ENCODE measurements at places on chromosomes 2 and 18.

GRCh38 chr2:70659551-70659950 lies 105.9 kb upstream of the TGFA start:
- DNase-seq, result no peak

GRCh38 chr2:85163675-85164074 lies 30.5 kb downstream of the TCF7L1 start:
- no peak for DNase-seq

GRCh38 chr2:45649462-45649857 lies 2.0 kb upstream of the PRKCE start:
- DNase-seq, result no peak

DNA sequence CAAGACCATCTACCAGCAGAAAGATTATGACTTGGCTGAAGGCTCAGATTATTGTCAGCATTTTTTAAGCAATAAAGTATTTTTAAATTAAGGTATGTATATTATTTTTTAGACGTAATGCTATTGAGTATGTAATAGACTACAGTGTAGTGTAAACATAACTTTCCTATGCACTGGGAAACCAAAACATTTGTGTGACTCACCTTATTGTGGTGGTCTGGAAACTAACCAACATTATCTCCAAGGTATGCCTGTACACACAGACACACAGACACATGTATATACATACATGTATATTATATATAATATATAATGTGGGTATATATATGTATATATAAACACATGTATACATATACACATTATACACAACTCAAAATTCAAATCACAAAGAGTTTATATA lies 9.1 kb upstream of the TMEFF2 start:
- no peak for DNase-seq

- DNase-seq, result no peak
Measured at GRCh38 chr18:8983195-8983594, 119.3 kb upstream of the NDUFV2 start.

DNA sequence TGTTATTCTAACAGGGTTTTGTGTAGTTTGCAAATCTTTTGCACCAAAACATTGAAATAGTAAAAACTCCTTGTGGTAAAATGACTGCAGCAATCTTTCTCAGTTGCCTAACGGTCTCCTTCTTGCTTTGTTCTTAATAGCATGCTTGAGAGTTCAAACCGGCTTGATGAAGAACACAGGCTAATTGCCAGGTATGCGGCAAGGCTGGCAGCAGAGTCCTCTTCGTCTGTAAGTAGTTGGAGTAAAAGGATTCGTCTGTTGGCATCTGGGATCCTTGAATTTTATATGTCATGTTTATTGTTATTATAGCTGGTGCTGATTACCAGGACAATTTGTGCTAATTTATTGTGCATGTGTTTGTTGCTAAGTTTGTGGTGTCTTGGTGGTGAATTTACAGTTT lies 138.1 kb downstream of the DTNA start:
- no peak for DNase-seq

Measured in GM18507 (cell line).